Stimulated activated CD8-positive, alpha-beta memory T cell treated with anti-CD3 and anti-CD28 coated beads, Interleukin-12 subunit alpha, Interleukin-12 subunit beta, amount 100 ng/mL, for 1 hour (primary cell): ENCODE measurements at places on chromosomes 4 and X.

DNA sequence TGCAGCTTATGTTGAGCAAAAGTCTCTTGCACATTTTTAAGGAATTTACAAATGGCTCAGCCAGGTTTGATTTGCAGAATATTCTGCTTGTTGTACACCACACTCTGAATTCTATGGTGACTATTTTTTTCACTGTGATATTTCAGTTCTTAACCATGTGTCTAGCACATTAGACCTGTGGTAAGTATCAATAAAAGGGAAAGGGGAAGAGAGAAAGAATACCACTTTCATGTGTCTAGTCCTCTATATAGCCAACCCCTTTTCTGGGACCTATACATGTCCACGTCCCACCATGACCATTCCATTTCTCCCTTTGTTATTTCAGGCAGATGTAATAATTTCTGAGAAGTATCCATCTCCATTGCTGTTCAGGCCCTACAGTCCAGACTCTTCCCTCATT, 121.3 kb upstream of the PNPLA4 start:
- DNase-seq, result no peak

DNA sequence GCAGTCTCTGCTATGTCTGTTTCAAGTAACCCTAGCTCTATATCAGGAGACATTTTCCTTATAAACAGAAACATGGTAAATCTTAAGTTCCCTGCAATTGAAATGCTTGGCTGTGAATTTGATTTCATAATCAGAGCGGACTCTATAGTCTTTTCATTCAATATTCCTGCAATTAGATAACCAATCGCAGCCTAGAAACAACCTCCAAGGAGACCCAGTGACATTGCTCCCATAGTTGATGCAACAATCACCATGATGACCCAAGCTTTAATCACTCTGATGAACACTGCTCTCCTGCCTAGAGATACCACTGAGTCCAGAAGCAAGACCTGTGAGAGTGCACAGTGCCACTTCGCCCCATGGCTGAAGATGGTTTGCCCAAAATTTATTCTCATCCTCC, at the start of gene CABS1:
Gene CABS1 (plus strand): TSS at position 301 of the 400 bp plus-strand sequence. CDS start 59 bp downstream, at position 360.
- no peak for DNase-seq

- no peak for DNase-seq
Observed at GRCh38 chrX:30246769-30247489, at the start of gene MAGEB1. TSS of gene MAGEB1 (plus strand) at chrX:30247146. CDS start at chrX:30250494, 3,348 bp downstream.

DNA sequence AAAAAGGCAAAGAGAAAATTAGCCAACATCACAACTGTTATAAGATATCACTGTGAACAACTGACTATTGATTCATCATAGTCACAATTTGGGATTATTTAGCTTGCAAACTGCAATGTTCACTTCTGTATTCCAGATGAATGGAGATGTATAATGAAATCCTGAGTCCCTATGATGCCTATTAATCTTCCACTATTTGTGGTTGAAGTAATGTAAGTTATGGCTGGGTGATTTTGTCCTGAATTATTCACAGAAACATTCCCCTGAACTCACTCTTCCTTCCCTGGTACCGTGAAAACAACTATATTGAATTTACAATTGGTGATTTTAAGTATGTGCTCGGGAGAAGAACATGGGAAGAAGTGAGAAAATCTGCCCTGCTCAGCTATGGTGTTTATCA, 50.8 kb upstream of the NPFFR2 start:
- no peak for DNase-seq

DNA sequence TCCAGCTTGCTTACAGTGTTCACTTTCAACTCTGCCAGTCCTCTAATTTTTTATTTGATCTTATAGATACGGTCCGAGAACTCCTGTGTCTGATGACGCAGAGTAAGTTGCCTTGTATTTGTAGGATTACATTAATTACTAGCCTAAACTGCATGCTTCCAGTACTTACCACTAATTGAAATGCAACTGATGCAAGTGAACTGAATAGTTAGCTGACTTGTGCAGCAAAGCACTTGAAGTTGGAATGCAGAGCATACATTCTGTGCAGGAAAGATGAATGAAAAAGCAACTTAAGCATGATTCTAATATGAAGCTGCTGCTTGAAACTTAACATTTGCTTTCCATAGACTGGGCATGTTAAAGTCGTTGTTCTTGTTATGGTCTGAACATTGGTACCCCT, 100.9 kb downstream of the LIMCH1 start:
- no peak for DNase-seq

GRCh38 chr4:151691639-151692442, 69.0 kb downstream of the GATB start:
- DNase-seq, result no peak

GRCh38 chr4:113687067-113687718, 74.3 kb downstream of the CAMK2D start:
- DNase-seq, result no peak

GRCh38 chr4:40601641-40602040, 28.0 kb downstream of the RBM47 start:
- DNase-seq, result no peak

DNA sequence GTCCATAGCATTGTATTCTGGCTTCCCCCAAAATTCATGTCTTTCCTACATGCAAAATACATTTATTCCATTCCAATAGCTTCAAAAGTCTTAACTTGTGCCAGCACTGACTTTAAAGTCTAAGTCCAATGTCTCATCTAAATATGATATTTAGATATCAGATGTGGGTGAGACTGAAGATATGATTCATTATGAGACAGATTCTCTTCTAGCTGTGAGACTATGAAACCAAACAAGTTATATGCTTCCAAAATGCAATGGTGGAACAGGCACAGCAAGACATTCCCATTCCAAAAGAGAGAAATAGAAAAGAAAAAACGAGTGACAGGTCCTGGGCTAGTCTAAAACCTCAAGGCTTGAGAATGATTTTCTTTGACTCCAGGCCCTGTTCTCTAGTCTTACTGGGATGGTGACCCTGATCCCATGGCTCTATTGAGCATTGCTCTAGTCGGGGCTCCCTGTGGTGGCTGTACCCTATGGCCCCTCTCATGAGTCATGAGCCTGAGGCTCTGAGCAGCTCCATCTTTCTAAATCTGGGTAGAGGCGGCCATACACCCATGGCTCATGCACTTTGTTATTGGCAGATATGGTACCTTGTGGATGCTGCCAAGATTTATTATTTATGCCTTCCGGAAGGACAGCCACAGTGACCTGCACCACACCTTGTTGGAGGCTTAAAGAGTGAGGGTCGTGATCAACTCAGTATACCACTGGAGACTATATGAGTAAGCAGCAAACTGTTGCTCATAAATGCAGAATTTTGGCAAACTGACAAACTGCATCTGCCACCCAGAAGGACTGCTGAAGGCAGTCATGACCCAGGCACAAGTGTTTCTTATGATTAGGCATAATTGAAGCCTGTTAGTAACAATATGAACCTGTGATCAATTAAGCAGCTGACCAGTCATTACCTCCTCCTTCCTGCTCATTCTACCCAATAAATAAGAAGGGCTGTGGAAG, 38.5 kb upstream of the BOD1L1 start:
- no peak for DNase-seq
